ENCODE measurements at places on chromosomes 2 and 18. TPM values are rescaled to one million over a fixed set of nuclear protein-coding genes. Genes with fewer than 3 reads are reported as not detected.

The TEKT4 gene
- total RNA-seq, result 0.28 TPM

The MAB21L4 gene
- 19.3 TPM for total RNA-seq

The ALPP gene
- total RNA-seq, result 0.20 TPM

The TXNDC9 gene
- total RNA-seq, result 8.2 TPM
